ENCODE measurements at places on chromosomes 13 and 19. TPM values are rescaled to one million over a fixed set of nuclear protein-coding genes. Genes with fewer than 3 reads are reported as not detected.

CC2D1A gene
- total RNA-seq, result 35.1 TPM

PHLDB3 gene
- 22.6 TPM for total RNA-seq

OR4F17 gene
- not detected for total RNA-seq

ZDHHC20 gene
- total RNA-seq, result 70.7 TPM

DNA sequence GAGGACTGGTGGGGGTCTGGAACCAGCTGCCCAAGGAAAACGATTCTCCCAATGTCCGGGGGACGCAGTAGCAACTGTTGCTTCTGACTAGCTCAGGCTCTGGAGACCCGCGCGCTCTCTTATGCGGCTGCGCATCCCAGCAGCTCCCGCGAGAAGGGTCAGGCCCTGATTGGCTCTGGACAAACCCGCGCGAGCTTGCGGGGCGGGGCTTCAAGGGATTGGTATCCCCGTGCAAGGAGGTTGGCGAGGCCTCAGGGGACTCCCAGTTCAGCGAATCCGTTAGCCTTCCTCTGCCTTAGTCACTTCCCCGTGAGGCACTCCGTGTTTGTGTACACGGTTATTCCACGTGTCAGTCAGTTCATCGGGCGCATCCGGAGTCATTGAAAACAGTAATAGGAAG, 20.2 kb downstream of the SIGLECL1 start:
- H3K27ac ChIP-seq, result no peak overlapping the region
- H3K4me1 ChIP-seq, result no peaks in the 10 kb centered on the region
- H3K4me3 ChIP-seq, result no peak overlapping the region
- H3K36me3 ChIP-seq, result no peaks in the 10 kb centered on the region

DNA sequence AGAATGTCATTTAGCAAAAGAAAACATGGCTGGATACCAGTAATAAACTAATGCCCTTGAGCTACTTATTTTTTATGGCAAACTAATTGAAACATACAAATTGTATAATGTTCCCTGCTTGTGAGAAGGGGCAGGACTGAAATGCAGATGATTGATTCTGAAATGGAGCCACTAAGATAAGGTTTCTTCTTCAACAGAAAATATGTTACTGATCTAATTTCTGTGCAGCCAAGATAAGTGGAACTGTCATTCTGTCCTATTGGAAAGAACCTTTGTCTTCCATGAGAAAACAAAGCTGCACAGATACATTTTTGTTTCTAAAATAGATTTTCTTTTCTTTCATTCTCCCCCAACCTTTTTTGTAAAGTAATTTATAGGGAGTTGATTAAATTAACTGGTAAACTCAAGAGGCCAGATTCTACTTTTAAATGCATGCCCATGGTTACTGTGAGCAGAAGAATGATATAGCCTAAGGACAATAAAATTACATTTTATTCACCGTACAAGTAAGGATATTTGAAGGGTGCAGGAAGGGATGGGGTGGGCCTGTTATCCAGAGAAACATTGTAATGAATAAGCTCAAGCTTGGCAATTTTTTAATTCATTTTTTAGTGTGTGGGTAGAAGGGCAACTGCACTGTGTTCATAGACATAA, 39.9 kb downstream of the STARD13 start:
- DNase-seq, result no peak
- no peak overlapping the region for H3K4me3 ChIP-seq
- no peak overlapping the region for H3K27ac ChIP-seq
- H3K4me1 ChIP-seq, result peaks cover 18% of the 10 kb centered on the region

GRCh38 chr19:3684054-3684816, 16.0 kb downstream of the PIP5K1C start:
- no peaks in the 10 kb centered on the region for H3K27me3 ChIP-seq
- H3K36me3 ChIP-seq, result no peaks in the 10 kb centered on the region
- H3K4me3 ChIP-seq, result no peak overlapping the region
- H3K4me1 ChIP-seq, result peaks cover 11% of the 10 kb centered on the region

- H3K4me1 ChIP-seq, result no peaks in the 10 kb centered on the region
- H3K27me3 ChIP-seq, result no peaks in the 10 kb centered on the region
- no peak overlapping the region for H3K27ac ChIP-seq
Observed at GRCh38 chr13:87878706-87879105, 207.5 kb downstream of the SLITRK5 start.

DNA sequence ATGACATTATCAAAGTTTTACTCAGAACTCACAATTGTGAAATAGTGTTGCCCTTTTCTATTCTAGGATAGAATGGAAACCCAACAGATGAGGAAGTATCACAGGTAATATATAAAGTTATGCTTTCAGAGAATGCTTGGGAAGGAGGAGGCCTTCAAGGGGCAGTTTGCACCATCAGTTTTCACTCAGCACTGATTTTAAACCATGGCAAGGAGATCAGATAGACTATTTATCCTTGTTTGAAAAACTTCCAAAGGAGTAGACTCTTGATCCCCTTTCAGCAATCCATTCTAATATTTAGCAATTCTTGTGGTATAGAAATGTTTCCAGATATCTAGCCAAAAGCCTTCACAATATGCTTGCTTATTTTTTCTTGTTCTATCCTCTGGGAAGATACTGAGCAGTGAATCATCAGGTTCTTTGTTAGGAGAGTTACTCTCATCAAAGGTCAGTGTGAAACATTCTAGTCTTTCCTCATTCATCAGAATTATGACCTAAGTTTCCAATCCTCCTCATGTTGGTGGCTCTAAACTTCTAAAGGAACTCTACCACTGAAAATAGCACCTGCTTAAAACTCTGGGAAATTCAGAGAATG, 3.8 kb downstream of the GPC6 start:
- DNase-seq, result no peak
- H3K4me1 ChIP-seq, result no peaks in the 10 kb centered on the region
- no peak overlapping the region for H3K27ac ChIP-seq
- H3K4me3 ChIP-seq, result no peak overlapping the region

DNA sequence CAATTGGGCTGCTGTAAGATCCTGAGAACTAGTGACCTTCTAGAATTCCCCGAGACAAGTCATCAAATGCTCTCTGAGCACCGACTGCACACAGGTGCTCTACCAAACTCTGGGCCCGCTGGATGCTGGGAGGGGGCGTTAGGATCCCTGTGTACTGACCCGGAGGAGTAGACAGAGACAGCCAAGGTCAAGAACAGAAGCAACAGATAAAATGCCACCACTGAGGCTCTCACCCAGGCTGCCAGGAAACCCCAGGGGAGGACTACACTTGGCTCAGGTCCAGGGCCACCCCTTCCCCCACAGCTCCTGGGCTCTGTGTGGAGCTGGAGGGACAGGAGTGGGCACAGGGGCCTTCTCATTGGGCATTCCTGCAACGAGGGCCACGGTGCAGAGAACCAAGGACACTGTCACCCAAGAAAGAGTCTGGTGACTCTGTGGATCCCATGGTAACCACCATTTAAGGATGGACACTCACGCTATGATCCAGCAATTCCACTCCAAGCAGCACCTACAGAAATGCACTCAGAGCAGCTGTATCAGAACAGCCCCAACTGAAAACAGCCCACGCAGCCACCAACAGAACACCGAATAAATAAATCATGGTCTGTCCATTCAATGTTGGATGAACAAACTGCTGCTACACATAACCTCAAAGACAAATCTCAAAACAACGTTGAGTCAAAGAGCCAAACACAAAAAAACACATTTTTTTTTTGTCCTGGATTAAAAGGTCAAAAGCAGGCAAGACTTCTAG, 16.8 kb upstream of the SLC35E1 start:
- no peak overlapping the region for H3K27ac ChIP-seq
- no peaks in the 10 kb centered on the region for H3K27me3 ChIP-seq
- DNase-seq, result no peak
- no peaks in the 10 kb centered on the region for H3K36me3 ChIP-seq

GRCh38 chr13:30108216-30108912, 199.0 kb downstream of the KATNAL1 start:
- no peaks in the 10 kb centered on the region for H3K36me3 ChIP-seq
- H3K27me3 ChIP-seq, result no peaks in the 10 kb centered on the region
- peaks cover 16% of the 10 kb centered on the region for H3K4me1 ChIP-seq
- DNase-seq, result no peak
- H3K4me3 ChIP-seq, result no peak overlapping the region

DNA sequence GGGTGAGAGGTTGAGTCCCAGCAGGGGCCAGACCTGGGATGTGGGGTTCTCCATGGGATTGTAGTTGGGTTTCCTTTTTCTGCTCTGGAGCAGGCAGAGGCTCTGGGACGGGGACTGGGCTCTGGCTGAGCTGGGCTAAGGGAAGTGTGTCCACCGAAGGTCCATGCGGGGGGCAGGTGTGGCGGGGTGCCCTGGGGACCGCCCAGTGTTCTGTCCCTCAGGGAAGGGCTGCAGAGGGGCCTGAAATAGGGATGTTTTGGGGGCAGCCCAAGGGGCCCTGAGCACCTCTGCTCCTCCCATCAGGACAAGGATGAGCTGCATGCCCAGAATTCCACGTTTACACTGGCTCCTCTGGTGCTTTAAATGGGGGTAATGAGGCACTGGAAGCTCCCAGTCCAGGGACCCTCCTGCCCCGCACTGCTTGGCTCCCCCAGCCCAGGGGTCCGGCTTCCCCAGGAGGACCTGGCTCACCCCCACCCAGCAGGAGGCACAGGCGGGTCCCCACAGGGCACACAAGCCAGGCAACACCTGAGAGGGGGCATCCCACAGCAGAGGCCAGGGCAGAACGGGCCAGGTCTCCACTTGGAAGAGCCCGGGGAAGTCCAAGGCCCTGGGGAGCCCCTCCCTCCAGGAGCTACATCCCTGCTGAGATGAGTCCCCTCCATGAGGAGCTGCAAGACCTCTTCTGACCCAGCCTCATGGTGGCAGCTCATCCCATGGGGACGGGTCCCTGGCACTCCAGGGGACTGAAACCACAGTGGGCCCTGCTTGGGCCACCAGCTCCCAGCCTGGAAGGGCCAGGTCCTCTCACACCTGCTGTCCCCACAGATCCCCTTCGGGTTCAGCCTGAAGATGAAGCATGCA, 14.7 kb upstream of the ZNF14 start:
- no peaks in the 10 kb centered on the region for H3K27me3 ChIP-seq
- H3K36me3 ChIP-seq, result no peaks in the 10 kb centered on the region
- no peak for DNase-seq
- no peak overlapping the region for H3K4me3 ChIP-seq
- no peaks in the 10 kb centered on the region for H3K4me1 ChIP-seq

- no peak for DNase-seq
- H3K36me3 ChIP-seq, result no peaks in the 10 kb centered on the region
- H3K27me3 ChIP-seq, result no peaks in the 10 kb centered on the region
- no peak overlapping the region for H3K4me3 ChIP-seq
- H3K27ac ChIP-seq, result no peak overlapping the region
Observed at GRCh38 chr13:44337581-44337980, 36.0 kb upstream of the SERP2 start.

GRCh38 chr13:65347420-65348030, 1882.6 kb downstream of the PCDH9 start:
- H3K4me1 ChIP-seq, result no peaks in the 10 kb centered on the region
- no peaks in the 10 kb centered on the region for H3K27me3 ChIP-seq
- no peak overlapping the region for H3K4me3 ChIP-seq
- no peak overlapping the region for H3K27ac ChIP-seq
- DNase-seq, result no peak
- no peaks in the 10 kb centered on the region for H3K36me3 ChIP-seq

DNA sequence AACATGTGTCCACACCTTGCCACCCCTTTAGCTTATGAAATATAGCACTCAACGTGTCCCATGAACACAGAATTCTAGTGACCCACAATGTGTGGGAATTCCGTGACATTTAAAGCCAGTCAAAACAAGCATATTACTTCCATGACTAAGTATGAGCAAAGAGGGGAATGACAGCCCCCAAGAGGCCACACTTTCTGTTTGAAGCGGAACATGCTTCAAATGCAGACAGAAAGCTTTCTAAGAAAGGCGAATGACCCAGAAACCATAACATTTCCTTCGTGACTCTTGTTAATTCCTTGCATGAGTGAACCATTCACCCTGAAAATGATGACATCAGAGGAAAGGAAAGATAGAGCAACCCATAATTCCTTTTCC, 122.0 kb upstream of the FNDC3A start:
- no peak overlapping the region for H3K27ac ChIP-seq
- no peaks in the 10 kb centered on the region for H3K27me3 ChIP-seq
- no peaks in the 10 kb centered on the region for H3K4me1 ChIP-seq
- H3K36me3 ChIP-seq, result no peaks in the 10 kb centered on the region
- no peak overlapping the region for H3K4me3 ChIP-seq
- no peak for DNase-seq

DNA sequence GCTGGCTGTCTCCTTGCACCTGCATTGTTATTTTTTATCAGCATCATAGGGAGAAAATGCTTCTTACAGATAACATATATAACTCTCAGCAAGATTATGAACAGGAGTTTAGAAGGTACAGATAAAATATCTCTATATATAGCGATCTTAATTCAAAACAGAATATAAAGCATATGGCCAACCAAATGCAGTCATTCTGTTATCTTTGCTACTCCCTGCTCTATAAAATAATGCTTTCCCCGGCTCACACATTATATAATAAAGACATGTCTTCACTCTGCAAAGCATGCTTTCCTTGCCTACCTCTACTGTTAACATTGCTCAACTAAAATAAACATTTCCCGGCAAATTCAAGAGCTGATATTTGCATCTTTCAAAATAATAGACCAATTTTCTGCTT, 161.7 kb downstream of the FGF14 start:
- no peaks in the 10 kb centered on the region for H3K4me1 ChIP-seq
- H3K27ac ChIP-seq, result no peak overlapping the region
- no peak overlapping the region for H3K4me3 ChIP-seq
- no peak for DNase-seq
- H3K27me3 ChIP-seq, result no peaks in the 10 kb centered on the region

GRCh38 chr19:41657157-41657556, 30.3 kb upstream of the CEACAM4 start:
- H3K27ac ChIP-seq, result no peak overlapping the region
- H3K36me3 ChIP-seq, result no peaks in the 10 kb centered on the region
- H3K4me1 ChIP-seq, result no peaks in the 10 kb centered on the region

DNA sequence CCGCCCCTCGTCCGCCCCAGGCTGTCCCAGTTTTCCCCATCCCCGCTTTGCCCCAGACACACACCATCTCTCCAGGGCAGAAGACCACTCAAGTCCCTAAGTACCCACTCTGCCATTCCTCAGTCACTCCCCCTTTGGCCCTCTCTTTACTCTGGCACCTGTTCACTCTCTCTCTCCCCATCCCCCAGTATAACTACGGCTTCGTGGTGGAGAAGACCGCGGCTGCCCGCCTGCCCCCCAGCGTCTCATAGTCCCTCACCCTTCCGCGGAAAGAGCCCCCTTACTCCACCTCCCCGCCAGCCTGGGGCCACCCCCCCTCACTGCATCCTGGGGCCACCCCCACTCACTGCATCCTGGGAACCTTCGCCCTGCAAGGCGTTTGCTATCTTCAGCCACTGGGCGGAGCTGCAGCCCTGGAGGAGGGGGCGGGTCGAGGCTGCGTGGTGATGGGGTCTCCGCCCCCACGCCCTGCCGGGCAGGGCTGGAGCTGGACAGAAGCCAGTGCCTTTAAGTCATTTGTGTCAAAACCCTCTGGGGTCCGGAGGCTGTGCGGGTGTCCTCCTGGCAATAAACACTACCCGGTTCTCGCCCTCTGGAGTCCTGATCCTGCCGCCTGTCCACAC, 5.0 kb downstream of the MVB12A start:
- H3K36me3 ChIP-seq, result peaks cover 13% of the 10 kb centered on the region
- H3K4me3 ChIP-seq, result no peak overlapping the region
- H3K4me1 ChIP-seq, result peaks cover 18% of the 10 kb centered on the region
- no peaks in the 10 kb centered on the region for H3K27me3 ChIP-seq
- no peak for DNase-seq
